ENCODE measurements at places on chromosomes 4 and X.

DNA sequence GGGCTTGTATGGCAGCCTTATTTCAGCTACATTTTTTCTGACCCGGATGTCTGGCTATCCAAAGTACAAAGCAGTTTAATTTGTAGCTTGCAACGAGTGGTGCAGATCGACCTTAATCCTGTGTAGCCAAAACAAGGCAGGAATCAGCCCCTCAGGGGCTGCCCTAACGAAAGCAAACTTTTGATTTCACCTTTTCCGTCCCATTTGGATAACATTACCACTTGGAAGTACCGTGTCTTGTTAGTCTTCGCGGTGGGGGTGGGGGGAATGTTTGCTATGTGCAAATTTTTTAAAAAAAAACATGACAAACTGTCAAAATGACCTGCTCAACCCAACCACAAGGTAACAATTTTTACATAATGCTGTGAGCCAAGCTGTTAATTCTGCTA, 766 bp upstream of the DNAJB14 start:
- no peak for DNase-seq

DNA sequence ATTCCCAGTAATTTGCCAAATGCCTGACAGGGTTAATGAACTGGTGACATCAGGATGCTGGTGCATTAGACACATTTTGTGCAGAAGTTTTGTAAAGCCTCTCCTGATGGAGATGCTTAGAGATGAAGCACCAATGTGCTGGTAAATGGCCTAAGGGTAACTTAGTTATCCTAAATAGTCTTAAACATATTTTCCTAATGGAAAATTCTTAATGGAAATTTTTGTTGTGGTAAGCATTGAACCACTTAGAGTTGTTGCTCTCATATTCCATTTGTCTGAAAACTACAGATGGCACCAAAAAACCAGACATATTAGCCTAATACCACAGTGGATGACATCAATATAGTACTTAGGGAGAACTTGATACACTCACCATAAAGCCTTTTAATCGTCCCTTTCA, 154.5 kb upstream of the ANK2 start:
- no peak for DNase-seq

GRCh38 chr4:108991551-108992328, 228.9 kb upstream of the ETNPPL start:
- no peak for DNase-seq

DNA sequence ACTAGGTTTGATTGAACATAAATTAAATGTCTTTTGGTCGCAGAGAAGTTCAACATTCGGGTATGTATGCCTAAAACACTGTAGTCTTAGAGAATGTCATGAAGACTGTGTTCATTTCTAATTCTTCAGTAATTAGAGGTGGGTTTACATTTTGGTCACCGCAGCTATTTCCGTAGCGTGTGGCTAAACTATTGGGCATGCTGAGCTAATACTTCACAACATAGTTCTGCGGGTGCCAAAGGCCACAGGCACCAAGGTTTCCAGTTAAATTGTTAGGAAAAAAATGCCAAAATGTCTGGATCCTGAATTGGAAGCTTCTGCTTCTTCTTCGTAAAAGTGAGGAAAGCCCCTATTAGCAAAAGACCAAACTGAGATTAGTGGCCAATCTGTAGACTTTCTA, 25.1 kb downstream of the SMIM31 start:
- DNase-seq: no peak
